Astrocyte of the spinal cord (primary cell): ENCODE measurements at places on chromosomes 3 and 15.

DNA sequence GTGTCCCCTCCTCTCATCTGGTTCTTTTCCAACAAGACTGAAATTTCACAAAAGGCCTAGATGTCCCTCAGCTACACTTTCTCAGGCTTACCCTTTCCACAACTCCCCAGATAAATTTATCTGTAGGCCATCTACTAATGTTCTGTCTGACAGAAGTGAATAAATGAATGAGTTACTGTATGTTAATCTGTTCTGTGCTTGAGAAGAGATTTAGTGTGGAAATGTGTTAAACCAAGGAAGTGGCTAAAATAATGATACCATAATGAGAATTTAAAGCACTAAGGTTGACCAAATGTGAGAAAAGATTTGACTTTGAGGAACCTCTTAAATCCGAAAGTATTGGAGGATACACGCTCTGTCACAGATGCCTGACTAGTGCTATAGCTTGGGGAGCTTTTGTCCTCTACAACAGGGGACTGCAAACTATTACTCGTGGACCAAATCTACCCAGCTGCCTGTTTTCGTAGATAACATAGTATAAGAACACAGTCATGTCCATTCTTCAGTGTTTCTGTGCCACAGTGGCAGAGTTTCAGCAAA, 74.8 kb upstream of the P2RY1 start:
- DNase-seq: no peak

DNA sequence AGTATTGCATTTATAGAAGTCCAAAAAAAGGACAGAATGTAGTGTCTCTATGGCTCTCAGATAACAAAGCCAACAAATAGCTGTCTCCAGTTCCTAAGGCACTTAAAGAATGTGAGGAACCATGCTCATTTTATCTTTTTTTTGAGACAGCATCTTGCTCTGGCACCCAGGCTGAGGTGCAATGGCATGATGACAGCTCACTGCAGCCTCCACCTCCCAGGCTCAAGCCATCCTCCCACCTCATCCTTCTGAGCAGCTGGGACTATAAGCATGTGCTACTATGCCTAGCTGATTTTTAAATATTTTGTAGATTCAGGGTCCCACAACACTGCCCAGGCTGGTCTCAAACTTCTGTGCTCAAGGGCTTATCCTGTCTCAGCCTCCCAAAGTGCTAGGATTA, 16.1 kb downstream of the ISY1 start:
- DNase-seq: no peak

DNA sequence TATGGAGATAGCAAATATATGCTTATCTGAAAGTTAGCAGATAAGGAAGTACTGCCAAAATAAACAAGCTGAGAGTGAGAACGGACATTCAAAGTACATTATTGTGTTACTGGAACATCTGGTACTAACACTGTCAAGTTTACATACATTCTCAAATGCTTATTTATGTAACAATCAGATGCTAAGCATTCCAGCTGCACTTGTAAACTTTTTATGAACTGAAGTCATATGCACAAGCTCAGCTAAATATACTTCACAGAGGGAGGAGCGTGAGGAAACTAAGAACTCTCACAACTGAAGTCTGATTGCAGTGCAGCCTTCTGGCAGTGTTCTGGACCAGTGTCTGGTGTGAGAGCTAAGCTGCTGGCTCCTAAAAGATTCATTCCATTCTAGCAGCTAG, 223.7 kb upstream of the NANOGP8 start:
- peak; percentile 84 for DNase-seq

DNA sequence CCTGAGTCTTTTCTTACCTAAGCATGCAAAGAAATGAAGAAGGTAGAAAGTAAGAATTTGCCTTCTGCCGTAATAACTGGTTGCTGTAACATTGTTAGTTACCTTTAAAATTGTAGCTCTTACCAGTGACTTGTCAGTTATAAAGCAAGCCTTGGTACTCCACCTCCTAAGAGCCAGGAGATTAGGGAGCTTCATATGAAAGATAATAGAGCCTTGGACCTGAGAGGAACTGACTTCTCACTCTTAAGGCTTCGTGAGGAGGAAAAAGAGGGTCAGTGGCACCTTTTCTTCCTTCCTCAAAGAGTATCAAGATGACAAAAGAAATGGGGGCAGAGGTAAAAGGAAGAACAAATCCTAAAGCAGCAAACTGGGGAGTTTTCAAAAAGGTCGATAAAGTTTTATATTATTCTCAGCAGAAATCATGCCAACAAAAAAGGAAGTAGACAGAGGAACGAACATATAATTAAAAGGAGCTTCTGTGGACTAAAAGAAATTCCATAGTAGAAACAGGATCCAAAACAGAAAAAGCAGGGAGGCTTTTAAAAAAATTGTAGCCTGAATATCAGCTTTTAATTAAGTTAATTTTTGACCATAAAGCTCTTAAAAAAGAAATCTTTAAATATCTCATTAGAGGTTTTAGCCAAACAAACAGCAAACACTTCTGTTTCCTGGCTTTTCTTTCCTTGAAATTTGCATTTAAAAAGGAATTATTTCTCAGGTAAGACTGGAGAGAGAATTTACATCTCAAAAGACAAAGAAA, 847.1 kb upstream of the ALCAM start:
- no peak for DNase-seq

- DNase-seq: no peak
Measured at GRCh38 chr3:186965141-186965879, 35.0 kb downstream of the ST6GAL1 start.

GRCh38 chr3:177351757-177352158, 154.5 kb upstream of the TBL1XR1 start:
- no peak for DNase-seq

DNA sequence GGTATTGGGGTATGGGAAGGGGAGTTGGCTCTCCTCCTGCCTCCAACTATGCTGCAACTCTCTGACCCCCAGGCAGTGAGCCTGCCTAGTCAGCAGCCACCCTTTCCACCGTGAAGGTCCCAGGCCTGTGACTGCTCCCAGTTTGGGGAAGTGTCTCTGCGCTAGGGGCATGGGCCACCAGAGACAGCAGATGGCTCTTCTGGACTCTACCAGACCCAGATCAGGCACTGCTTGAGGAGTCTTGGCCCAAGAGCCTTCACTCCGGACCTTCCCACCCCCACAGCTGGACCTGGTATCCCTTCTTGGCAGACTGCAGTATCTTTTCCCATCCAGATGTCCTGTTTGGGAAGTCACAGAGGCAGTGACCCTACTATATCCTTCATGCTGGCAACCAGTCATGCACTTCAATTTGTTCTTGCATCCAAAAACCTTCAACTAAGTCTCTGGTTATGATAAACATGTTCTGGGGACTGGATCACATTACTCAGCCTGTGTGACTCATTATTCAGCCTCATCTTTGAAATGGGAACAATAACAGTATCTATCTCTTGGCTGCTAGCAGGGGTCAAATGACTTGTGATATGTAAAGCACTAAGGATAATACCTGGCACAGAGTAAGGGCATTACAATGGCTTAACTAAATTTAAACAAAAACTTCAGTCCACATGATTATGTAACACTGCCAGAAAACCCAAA, 62.7 kb downstream of the POMGNT2 start:
- DNase-seq: no peak

GRCh38 chr3:36763850-36764703, at the start of gene DCLK3:
TSS of gene DCLK3 (minus strand) at chr3:36764553. CDS start at chr3:36764263, 290 bp downstream.
- DNase-seq: no peak

DNA sequence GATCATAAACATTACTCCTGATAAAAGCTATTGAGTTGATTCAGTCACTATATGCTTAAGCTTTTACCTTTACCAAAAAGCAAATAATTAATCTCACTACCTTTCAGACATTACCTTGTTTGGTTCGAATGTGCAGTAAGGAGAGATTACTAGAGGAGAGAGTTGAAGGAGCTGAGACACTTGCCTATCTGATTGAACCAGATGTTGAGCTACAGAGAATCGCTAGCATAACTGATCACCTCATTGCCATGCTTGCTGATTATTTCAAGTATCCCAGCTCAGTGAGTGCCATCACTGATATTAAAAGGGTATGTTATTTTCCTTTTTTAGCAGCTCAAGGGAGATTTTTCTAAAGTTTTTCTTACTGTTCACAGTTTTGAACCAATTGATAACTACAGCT, 54.6 kb downstream of the ARMC8 start:
- DNase-seq: no peak

GRCh38 chr15:64314456-64314855, 41.5 kb downstream of the CSNK1G1 start:
- DNase-seq: no peak

GRCh38 chr3:195815169-195815771, 3.5 kb upstream of the MUC4 start:
- DNase-seq: peak; percentile 14

DNA sequence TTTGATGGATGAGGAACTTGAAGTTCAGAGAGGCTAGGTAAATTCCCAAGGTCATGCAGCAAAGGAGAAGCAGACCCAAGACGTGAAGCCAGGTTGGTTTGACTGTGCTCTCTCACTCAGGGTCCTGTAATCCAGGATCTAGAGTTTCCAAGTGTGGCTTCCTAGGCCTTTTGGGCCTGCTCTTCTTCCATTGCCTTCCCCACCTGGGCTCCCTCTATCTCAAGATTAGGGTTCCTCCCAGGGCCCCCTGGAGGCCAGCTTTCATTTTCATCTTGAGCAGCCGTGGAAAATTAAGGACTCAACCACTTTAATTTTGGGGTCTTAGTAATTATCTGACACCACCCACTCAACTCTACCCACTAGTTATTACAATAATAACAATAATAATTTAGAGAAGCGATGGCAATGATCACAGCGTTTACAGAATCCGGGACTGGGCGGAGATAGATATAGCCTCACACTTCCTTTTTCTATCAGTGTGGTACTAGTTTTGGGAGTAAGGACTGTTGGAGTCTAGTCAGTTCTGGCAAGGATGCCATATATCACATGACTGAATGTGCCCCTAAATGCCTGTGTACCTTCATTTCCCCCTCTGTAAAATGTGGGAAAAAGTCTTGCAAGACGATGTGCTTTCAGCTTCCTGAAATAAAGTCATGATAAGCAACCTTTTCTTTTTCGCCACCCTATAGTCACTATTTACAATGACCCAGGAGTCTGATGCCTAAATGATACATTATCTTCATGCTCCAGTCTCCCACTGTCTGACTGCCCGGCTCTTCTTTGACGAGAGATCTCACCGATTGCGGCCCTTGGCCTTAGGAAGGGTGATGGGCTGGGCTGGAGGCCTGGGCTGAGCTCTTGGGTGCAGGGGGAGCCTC, 30.2 kb upstream of the MAGEF1 start:
- DNase-seq: no peak

GRCh38 chr3:58620421-58620820, 43.2 kb upstream of the FAM107A start:
- no peak for DNase-seq

GRCh38 chr15:100771746-100772145, 107.9 kb upstream of the ALDH1A3 start:
- no peak for DNase-seq

- DNase-seq: no peak
Measured at GRCh38 chr3:71309342-71309741, 274.2 kb downstream of the FOXP1 start.

GRCh38 chr15:94638183-94638582, 406.8 kb downstream of the MCTP2 start:
- DNase-seq: no peak

GRCh38 chr3:152190636-152191183, 78.0 kb upstream of the MBNL1 start:
- no peak for DNase-seq

- DNase-seq: no peak
Measured at GRCh38 chr3:137097386-137097785, 139.6 kb downstream of the IL20RB start.

DNA sequence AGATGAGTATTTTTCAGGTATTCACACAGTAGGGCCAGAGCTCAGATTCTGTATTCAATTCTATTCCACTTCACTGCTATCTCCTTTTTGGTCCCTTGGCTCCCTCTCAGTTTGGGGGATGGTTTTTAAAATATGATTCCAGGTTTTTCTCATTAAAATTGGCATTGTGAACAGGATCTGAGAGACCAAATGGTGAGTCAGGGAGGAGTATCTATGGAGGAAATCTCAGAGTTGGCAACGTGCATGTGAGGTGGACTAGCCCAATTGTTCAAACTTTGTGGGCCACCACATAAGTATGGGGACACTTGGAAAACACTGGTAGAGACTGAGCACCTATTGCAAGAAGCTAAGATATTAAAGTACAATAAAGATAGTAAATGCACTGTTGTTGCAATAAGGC, 53.9 kb upstream of the TTC14 start:
- DNase-seq: peak; percentile 3

GRCh38 chr3:168156479-168156878, 60.8 kb upstream of the GOLIM4 start:
- DNase-seq: no peak

GRCh38 chr3:16704941-16705340, 99.7 kb upstream of the DAZL start:
- DNase-seq: no peak

GRCh38 chr15:100560323-100560722, 31.6 kb upstream of the CERS3 start:
- no peak for DNase-seq

- no peak for DNase-seq
Measured at GRCh38 chr3:21520106-21520963, 230.7 kb downstream of the ZNF385D start.

- DNase-seq: no peak
Measured at GRCh38 chr3:119099785-119100184, 46.2 kb upstream of the TEX55 start.

- DNase-seq: no peak
Measured at GRCh38 chr3:98567666-98568270, 25.6 kb downstream of the CPOX start.

DNA sequence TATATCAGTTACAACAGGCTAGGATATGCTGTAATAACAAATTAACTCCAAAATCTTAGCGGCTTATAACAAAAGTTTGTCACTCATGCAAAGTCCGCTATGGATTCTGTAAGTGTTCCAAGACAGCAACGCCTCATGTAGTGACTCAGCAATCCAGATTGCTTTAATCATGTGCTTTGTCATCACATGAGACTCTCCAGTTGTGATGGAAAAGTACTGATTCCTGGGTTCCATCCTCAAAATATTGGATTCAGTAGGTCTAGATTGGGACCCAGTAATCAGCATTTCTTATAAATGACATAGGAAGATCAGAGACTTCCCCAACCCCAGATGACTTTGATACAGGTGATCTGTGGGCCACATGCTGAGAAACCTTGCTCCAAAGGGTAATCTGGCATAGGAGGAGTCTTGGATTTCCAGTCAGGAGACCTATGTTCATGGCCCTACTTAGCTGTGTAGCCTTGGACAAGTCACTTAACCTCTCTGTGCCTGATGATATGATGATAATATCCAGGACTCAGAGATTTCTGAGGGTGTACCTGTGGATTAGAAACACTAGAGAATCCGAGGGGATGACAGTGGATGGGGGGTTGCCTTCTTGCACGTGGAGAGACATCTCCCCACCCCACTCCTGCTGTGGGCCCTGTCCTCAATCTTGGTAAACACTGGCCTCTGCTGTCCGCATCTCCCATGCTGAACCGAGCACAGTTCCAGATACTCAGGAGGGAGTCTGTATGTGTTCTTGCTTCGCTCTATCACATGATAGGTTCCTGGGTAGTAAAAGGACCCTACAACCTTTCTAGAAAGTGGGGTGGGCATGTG, 65.5 kb downstream of the CORO2B start:
- DNase-seq: peak; percentile 65

DNA sequence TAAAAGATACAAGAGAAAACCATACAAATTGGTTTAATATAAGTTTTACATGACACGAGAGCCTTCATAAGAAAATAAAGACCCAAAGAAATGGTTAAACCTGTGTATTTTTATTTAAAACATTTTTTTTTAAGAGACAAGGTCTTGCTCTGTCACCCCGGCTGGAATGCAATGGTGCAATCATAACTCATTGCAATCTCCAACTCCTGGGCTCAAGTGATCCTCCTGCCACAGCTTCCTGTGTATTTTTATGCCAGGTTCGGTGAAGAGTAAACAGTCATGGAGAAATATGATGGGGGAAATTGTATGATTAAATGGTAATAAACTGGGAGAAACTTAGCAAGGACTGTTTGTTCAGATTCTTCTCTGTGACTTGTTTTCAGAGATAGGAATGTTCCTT, 441.0 kb downstream of the TUSC7 start:
- no peak for DNase-seq
